ENCODE measurements at places on chromosomes 2 and 18. TPM values are rescaled to one million over a fixed set of nuclear protein-coding genes. Genes with fewer than 3 reads are reported as not detected.

DNA sequence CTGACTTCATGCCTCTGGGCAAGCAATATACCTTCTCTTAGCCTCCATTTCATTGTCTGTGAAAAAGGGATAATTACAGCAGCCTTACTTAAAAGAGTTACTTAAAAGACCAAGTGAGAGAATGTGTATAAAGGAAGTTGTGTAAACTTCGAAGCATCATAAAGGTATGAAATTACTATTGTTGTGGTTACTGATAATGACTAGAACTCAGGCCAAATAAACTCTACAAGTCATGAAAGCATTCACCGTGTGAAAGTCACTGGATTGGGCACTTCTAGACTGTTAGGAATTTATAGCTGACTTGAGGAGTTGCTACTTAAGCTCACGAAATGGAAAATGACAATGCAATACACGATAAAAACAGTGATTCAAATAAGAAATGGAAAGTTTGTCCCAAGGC, 67.4 kb upstream of the HAAO start:
- DNase-seq, result no peak

- no peak for DNase-seq
Observed at GRCh38 chr18:10449396-10449795, 5.0 kb upstream of the APCDD1 start.

DNA sequence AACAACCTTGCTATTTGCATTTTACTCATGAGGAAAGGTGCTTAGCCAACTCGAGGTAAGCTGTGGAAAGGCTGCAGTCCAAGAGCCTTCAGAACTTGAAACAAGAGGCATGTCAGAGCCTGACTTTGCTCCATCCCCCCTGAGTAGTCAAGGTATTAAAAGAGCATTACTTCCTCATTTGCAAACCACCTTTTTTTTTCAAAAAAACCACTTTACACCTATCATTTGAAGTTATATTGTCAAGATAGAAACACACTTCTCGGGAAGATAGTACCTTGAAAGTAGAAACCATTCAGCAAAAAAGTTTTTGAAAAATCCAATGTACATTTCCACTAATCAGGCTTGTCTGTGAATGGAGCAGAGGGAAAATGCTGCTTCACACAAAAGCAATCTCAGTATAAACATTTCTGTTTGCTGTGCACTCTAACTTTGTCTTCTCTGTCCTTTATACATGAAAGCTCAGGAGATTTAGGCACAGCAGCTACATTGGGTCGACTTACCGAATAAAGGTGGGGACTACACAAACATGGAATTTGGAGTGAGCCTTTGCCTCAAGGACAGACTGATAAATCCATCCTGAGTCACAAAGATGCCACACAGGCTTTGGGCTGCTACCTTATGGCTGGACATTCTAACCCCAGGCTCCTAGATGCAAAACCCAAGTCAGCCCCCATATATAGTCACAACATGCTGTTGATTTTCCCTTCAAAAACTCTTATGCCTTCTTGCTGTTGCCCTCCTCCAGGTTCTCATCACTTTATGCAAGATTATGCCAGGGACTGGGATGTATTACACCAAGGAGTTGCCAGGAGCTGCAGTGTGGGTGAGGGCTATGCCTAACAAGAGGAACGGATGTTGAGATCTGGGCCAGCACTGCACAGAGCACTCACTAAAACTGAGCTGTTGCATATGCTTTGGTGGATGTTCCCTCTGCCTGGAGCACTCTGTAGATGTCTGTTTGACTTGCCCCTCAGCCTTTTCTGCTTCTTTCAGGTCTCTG, 41.4 kb upstream of the EML4 start:
- DNase-seq, result no peak

DNA sequence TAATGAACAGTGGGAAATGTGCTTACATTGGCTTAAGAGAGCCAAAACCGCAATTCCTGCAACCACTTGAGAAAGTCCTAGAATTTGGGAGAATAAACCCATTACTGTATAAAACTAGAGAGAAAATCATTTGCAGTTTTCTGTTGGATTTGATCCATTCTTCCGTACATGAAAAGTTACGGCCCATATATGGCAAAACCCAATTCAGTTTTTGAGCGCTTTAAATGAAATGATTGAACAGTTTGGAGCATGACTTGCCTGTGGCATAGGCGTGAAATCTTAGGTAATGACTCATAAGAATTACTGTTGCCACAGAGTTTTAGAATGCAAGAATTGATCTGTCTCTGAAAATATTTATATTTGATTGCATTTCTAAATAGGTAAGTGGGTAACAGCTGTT, 52.0 kb downstream of the PHLPP1 start:
- no peak for DNase-seq

DNA sequence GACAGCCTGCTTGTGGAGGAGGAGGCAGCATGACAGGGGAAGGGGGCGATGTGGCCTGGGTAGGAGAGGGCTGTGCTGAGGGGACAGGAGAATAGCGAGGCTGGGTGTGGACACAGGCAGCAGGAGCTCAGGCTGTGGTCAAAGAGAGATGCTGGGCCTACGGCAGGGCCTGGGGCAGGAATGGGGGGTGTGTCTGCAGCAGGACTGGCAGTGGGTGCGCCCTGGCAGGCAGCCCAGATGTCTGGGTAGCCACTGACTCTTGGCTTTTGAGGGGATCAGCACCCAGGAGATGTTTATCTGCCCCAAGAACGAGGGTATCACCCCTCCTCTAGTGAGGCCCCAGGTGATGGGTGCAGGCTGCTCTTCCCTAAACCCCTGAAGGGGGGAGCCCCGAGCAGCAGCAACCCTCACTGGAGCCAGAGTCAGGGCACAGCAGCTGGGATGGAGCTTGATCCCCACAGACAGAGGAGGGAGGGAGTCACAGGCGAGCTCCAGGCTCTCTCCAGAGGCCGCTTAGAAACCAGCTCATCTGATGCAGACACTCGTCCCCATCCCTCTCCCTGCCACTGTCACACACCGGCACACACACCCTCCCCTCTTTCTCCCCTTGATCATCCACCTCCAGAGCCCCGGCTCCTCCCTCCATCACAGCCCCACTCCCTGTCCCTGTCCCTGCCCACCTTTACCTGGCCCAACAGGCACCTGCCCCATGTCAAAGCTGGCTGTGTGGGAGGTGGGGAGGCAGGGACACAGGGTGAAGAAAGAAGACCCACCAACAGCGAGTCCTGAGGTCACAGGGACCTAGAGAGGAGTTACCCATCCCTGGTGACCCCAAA, 29.8 kb upstream of the TNS1 start:
- DNase-seq, result no peak

The SLC30A3 gene
- 0.14 TPM for total RNA-seq

DNA sequence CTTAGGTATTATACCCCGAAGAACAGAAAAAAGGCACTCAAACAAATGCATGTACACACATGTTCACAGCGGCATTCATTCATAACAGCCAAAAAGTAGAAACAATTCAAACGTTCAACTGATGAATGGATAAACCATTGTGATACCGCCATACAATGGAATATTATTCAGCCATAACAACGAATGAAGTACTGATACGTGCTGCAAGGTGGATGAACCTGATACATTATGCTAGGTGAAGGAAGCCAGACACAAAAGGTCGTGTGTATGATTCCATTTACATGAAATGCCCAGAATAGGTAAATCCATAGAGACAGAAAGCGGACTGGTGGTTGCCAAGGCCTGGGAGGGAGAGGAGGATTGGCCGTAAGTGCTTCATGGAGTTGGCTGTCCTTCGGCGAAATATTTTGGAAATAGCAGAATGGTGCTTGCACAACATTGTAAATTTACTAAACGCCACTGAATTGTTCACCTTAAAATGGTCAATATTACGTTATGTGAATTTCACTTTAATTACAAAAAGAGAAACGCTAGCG, 750 bp upstream of the RMP24 start:
- no peak for DNase-seq

GRCh38 chr2:6454286-6454990, 411.3 kb downstream of the CMPK2 start:
- no peak for DNase-seq

- DNase-seq, result no peak
Observed at GRCh38 chr2:240933966-240934700, 28.0 kb downstream of the CROCC2 start.

DNA sequence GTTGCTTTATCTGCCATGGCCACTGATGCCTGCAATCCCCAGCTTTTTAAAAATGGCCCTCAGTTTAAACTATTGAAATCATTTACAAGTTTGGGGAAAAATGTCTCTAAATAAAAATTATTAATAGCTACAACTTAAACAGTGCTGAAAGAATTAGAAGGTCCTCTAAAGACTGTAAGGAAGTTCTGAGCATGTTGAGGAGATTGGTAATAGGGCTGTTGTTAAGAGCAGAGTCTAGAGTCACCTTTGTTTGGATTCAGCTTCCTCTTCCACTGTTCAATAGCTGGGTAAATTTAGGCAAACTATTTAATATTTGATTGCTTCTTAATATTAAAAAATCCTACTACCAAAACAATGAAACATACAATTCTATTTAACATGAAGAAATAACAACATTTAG, 1127.1 kb upstream of the DDX18 start:
- no peak for DNase-seq

GRCh38 chr2:192035731-192036442, 158.8 kb downstream of the TMEFF2 start:
- no peak for DNase-seq

GRCh38 chr18:22337833-22338232, 79.9 kb downstream of the CTAGE1 start:
- DNase-seq, result no peak

GRCh38 chr2:202115479-202115971, 42.5 kb downstream of the KIAA2012 start:
- DNase-seq, result no peak

DNA sequence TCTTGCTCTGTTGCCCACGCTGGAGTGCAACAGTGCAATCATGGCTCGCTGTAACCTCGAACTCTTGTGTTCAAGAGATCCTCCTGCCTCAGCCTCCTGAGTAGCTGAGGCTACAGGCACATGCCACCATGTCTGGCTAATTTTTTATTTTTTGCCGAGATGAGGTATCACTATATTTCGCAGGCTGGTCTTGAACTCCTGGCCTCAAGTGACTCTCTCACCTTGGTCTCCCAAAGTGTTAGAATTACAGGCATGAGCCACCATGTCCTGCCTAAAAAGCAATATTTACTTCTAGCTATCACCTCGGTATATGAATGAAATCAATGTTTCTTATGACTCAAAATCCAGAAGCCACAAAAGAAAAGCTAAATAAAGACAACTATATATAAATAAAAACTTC, 2.2 kb downstream of the BUB1 start:
- no peak for DNase-seq

The UNC50 gene
- total RNA-seq, result 29.8 TPM

DNA sequence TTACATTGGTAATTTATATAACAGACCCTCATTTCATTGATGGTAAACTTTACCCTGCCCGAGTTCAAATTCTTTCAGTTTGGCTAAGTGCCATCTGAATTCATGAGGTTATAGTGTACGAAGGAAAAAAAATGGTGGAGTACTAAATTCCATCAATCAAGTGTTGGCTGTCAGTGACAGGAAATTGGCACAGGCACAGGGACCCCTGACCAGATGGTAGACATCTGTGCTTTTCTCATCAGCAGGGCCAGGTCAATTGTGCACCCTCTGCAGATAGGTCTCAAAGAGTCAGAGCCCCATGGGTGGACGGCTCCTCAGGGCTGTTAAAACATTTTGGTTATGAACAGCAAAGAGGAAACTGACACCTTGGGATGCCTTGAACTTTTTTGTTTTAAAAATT, 439.2 kb downstream of the SETBP1 start:
- DNase-seq, result no peak

DNA sequence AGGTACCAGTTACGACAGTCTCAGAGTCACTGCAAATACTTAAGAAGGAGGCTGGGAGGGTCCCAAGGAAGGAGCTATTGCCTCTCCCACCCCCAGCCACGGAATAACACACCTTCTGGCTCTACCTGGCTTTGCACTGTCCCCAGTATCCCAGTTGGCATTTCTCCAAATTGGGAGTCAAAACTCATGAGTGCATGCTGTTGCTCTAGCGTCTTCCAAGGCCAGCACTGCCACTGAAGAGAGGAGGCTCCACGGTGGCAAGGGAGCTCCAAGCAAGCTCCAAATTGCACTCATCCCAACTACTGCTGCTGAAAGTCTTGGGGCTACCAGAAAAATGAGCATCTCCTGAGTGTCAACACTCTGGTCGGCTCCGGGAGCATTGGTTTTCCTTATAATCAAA, 1.6 kb downstream of the SCTR start:
- no peak for DNase-seq

GRCh38 chr2:219440388-219441256, 6.0 kb downstream of the SPEG start:
- DNase-seq, result no peak

- DNase-seq, result no peak
Observed at GRCh38 chr18:477565-477964, 22.9 kb downstream of the COLEC12 start.

The PLB1 gene
- 0.99 TPM for total RNA-seq

The AQP12B gene
- total RNA-seq, result not detected
